ENCODE measurements at places on chromosomes 5 and 9.

DNA sequence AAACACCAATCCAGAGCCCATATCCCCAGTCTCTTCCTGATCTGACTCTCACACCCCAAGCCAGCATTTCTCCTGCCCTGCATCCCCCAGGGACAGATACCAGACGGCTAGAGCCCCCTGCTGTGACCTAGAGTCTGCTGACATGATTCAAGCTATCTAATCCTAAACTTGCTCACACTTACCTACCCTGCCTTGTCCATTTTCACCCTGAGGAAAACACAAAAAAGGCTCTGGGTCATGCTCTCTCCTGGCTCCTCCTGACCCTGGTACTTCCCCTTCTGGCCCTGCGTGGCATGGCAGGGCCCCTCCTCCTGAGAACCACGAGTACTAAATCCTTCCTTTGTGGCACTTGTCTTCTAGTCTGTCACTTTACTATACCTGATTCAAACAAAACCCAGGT, 2.8 kb upstream of the ARRDC1 start:
- DNase-seq = no peak

GRCh38 chr5:669111-669841, 23.9 kb downstream of the TPPP start:
- DNase-seq = no peak

DNA sequence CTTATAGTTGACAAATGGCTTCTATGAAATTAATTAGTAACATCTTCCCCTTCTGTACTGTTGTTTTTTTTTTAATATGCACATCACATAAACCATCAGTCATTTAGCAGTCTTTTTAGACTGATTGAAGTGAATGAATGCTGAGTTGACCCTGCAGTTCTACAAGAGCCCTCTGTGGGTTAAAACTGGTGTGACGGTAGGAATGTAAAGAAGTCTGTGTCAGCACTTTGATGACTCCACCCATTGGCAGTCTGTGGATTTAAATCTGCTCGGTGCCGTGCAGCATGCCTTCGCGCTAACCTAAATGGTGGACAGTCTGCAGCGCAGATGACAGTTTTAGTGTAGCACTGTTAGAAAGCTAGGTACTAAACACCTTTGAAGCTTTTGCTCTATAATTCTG, 3.1 kb downstream of the GTF3C4 start:
- DNase-seq = no peak

DNA sequence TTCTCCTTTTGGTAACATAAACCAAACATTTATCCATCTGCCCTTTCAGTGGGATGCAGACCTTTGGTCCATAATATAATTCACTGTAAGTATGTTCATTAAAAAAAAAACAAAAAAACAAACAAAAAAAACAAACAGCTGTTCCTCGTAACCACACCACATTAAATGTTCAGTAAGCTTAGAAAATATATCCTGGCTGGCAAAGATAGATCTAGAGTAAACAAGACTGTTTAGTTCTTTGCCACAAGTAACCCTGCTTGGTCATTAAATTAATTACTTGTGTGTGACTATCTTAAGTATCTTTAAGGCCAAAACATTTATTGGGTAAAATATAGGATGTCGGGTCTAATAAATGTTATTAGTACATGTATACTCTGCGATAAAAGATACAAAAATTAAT, 1717.1 kb downstream of the EFNA5 start:
- DNase-seq = no peak

DNA sequence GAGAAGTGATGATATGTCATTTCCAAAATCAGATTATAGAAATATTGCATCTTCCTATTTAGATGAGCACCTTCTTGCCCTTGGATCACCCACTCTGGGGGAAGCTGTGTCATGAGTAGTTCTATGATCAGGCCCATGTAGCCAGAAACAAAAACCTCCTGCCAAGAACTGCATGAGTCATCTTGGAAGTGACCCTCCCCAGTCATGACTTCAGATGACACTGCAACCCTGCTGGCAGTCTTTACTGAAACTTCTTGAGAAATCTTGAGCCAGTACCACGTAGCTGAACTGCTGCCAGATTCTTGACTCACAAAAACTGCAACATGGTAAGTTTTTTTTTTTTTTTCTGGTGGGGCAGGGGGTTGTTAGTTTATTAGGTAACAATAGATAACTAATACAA, 439.6 kb upstream of the PTGER4 start:
- DNase-seq = no peak

DNA sequence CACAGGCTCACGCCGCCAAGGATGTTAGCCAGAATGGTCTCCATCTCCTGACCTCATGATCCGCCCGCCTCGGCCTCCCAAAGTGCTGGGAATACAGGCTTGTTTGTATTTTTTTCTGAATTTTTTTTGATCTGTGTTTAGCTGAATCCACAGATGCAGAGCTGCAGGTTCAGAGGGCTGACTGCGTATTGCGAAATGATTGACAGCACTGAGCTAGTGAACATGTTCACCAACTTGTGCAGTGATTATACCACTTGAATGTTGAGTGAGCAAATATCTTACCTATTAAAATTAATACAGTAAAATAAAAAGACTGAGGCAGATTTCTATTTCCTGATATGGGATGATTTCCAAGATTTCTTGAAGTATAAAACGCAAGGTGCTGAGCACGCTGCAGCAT, 123.1 kb upstream of the PHYKPL start:
- DNase-seq = no peak

DNA sequence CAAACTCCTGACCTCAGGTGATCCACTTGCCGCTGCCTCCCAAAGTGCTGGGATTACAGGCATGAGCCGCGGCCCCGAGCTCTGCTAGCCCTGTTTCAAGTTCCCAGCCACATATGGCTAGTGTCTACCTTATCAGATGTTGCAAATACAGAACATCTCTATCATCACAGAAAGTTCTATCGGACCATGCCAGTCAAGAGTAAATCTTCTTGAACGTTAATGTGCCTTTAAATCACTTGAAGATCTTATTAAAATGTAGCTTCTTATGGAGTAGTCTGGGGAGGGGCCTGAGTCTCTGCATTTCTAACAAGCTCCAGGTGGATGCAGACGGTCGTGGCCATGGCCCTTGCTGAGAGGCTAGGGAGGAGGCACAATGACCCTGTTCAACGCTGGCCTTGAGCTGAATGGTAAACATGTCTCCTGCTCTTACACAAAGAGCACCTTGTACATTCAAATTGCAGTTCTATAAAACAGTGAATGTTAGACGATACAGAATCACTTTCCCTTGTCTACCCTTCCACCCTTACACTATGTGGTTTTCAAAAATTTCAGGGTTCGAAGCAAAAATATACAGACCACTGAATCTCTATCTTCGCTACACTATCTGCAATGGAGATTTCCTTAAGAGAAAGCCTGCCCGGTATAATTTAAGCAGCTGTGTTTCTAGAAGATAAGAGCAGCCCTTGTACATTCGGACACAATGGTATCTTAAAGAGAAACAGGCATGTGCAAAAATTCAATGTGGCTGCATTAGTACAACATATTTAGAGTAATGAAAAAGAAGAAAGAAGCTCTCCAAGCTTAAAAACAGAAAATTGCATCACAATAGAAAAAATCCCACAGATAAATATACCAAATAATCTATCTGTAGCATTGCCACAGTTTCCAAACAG, 114.1 kb downstream of the FRMD3 start:
- DNase-seq = no peak

GRCh38 chr5:149956685-149957084, 3.9 kb upstream of the SLC26A2 start:
- no peak for DNase-seq

- DNase-seq = no peak
Measured at GRCh38 chr9:121556082-121556481, 56.4 kb upstream of the GGTA1 start.

DNA sequence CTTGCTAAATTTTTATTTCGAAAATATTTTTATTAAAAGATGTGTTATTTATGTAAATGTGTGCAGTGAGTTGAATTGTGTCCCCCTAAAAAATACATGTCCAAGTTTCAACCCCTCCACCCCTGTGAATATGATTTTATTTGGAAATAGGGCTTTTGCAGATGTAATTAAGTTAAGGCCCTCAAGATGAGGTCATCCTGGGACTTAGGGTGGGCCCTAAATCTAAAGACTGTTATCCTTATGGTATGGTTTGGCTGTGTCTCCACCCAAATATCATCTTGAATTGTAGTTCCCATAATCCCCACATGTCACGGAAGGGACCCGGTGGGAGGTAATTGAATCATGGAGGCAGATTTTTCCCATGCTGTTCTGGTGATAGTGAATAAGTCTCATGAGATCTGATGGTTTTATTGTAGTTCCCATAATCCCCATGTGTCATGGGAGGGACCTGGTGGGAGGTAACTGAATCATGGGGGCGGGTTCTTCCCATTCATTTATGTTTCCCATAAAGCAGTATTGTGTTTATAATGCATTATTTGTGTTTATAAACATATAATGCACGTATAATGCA, 1.5 kb upstream of the TMED7 start:
- no peak for DNase-seq

GRCh38 chr9:71822456-71822855, 54.1 kb upstream of the CEMIP2 start:
- no peak for DNase-seq

GRCh38 chr5:167143716-167144115, 1147.7 kb upstream of the WWC1 start:
- DNase-seq = no peak

- DNase-seq = peak; percentile 37
Measured at GRCh38 chr9:35385042-35385441, 104.9 kb upstream of the RUSC2 start.

DNA sequence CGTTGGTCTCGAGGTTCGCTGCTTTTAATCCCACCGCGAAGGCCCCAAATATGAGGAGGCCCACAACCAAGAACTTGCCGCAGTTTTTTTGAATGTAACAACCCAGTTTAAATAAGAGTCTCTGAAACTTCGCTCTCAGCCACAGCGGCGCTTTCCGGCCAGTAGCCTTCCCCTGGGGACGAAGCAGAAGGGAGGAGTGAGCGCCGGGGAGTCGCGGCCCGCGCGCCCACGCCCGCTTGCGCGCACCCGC, 10.4 kb downstream of the PTCH1 start:
- DNase-seq = no peak

- no peak for DNase-seq
Measured at GRCh38 chr5:21919414-21920022, 933.6 kb downstream of the CDH12 start.

DNA sequence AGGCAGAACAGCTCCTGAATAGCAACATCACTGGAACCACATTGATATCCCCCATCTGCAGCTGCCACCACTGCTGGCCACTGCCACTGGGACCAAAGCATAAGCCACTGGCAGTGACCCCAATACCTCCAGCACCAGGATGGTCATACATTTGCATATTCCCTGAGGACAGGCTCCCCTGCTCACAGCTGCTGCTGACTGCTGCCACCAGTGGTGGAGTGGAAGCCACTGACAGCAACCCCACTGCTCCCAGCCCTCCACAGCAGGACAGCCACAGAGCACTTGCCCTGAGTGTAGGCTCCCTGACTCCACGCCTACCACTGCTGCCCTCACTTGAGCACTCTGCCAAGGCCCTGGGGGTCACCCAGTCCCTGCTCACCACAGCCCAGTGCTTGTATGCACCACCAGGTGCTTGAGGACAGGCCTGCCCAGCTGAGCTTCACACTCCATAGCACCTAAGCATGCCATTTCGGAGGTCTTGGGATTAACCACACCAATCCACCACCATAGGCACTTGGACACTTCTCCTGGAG, 327.4 kb upstream of the RPS23 start:
- DNase-seq = no peak

DNA sequence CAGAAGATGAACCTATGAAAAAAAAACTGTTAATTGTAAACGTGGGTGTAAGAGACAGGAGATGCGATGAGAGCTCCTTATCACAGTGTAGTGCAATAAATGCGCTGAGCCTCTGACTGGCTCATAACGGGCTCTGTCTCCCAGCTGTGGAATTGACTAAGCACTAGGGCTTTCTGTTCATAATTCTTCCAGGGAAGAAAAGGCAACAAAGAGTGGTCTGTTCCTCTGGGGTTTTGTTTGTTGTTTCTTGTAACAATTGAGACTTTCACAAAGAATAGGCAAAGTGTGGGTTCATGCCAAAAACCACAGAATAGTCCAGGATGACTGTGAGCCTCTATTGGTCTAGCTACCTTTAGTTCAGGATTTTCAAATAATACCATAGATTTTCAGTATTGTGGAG, 39.4 kb downstream of the UBE2QL1 start:
- no peak for DNase-seq

GRCh38 chr9:104993291-104993963, 65.5 kb upstream of the ABCA1 start:
- DNase-seq = no peak
